Tibial nerve (tissue), 4 donors: ENCODE measurements at places on chromosomes 5 and 9.

- no peak for DNase-seq
Measured at GRCh38 chr9:126336736-126337325, 10.2 kb downstream of the MVB12B start.

DNA sequence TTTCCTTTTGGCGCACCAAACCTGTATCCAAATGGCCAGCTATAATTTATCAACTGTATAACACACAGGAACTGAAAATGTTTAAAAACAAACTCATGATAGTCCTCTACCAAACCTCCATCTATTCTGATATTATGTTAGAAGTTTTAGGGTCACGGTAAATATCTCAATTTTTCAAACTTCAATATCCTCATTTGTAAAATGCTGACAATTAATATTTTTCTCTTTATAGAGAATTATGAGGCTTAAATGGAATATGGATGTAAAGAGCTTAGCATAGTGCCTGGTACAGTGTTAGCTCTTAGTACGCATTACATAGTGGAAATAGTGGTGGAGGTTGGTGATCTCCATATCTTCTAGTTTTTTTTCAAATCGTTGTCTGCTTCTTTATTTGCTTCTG, 917.6 kb downstream of the TLE4 start:
- DNase-seq = no peak

GRCh38 chr5:56003679-56004078, 8.9 kb upstream of the IL6ST start:
- no peak for DNase-seq

- DNase-seq = no peak
Measured at GRCh38 chr5:184471-184870, 6.8 kb upstream of the LRRC14B start.

- DNase-seq = no peak
Measured at GRCh38 chr9:88235615-88236014, 97.3 kb upstream of the SPATA31C2 start.

- no peak for DNase-seq
Measured at GRCh38 chr9:113911850-113912557, 35.9 kb downstream of the ZNF618 start.

DNA sequence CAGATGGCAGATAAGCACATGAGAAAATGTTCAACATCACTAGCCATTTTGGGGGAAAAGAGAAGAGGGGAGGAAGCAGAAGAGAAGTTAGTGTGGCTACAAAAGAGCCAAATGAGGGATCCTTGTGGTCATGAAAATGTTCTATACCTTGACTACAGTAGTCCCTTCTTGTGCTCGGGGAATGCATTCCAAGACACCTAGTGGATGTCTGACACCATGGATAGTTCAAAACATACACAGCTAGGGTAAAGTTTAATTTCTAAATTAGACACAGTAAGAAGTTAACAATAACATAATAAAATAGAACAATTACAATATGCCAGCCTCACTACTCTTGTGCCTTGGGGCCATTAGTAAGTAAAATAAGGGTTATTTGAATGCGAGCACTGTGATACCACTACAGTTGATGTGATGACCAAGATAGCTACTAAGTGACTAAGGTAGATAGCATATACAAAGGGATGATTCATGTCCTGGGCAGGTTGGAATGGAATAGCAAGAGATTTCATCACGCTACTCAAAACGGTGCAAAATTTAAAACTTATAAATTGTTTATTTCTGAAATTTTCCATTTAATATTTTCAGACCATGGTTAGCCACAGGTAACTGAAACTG, 344.1 kb downstream of the NR2F1-AS1 start:
- no peak for DNase-seq

DNA sequence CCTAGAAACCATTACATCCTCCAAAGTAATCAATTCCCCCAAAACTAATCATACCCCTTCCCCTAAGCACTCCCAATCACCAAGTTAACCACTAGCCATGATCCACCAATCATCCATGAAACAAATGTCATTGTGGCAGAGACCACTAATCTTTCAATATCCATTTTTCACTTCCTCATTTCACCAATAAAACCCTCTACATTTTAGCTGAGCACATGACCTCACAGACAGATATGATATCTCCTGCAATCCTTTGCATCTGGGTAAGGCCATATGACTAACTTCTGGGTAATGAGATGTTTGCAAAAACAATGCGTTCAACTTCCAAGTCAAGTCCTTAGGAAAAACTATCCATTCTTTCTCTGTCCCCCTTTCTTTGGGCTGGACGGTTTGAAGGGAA, 20.7 kb downstream of the OR2S2 start:
- no peak for DNase-seq
